AG10803 (cell line): ENCODE measurements at places on chromosomes 6 and 20.

- DNase-seq = no peak
Observed at GRCh38 chr6:3579652-3580175, 122.9 kb upstream of the SLC22A23 start.

- peak; percentile 54 for DNase-seq
Observed at GRCh38 chr20:35314816-35315631, 22.8 kb upstream of the FAM83C start.

DNA sequence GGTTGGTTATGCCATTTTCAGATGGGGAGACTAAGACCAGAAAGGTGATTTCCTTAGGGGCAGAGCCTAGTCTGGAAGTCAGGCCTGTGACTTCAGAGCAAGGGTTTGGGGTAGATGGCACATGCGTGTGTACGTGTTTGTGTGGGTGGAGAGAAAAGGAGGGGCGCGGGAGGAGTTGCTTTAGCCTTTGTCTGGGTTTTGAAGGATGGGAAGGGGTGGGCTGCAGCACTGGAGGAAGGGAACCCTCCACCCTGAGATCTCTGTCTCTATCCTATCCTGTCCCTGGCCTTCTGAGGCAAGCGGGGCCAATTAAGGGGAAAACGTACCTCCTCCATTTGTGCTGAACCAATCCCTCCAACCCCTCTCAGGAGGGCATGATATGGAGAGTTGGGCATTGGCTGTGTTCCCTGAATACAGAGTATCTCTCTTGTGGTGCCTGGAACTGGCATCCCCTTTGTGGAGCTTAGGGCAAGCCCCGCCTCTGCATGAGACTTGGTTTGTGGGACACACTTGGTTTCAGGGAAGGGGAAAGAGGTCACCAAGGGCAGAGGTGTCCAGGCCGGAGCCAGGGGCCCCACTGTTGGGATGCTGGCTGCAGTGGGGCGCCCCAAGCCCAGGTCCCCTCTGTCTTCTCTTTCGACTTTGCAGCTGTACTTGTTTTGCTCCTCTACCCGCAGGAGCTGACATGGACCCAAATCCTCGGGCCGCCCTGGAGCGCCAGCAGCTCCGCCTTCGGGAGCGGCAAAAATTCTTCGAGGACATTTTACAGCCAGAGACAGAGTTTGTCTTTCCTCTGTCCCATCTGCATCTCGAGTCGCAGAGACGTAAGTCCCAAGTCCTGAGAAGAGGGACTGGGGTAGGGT lies at the start of gene DBNDD2:
Gene DBNDD2 (plus strand): TSS at position 507 of the 863 bp plus-strand sequence. CDS start 179 bp downstream, at position 686.
- no peak for DNase-seq

DNA sequence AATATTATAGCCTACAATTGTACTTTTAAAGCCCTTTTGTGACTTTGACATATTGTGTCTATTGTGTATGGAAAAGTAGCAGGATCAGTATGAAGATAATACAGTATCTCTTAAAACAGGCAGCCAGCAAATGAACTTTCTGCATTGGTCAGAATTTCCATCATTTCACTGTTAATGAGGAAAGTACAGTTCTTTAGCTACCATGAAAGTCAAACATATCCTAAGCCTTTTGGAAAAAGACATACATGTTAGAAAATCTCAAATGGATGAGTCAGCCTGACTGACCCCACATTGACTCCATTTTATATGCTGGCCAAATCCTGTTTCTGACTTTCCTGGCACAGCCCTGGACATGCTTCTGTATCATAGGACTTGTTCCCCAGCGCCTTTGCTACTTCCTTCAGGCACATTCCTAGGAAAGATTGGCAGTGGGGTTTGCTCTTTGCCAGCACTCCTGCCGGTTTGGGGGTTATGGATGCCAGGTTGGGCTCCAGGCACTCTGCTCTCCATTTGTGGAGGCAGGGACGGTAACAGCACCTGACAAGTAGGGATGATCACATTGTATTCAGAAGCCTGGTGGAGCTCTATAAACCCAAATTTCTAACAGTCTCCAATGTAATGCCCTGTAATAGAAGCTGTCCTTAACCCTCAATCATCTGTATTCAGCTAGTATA lies 43.7 kb downstream of the TOP1 start:
- DNase-seq = peak; percentile 82

DNA sequence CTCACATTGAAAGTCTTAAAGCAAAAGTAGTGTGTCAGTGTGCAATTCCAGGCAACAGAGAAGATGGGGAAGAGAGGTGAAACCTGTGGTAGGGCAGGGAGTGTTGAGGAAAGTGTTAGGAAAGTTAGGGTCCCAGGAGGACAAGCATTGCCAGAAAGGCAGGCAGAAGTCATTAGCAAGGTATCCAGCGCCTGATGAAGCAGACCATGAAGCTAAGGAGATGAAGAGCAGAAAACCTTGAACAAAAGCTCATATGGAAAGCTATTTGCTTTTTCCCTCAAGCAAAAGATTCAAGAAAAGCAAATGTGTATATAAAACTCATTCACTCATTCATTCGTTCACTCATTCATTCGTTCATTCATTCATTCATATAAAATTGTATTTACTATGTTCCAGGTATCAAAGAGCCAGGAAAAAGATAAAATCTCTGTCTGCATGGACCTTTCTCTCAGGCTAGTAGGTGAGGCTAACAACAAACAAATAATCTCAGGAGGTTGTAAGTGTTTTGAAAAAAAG lies 96.5 kb downstream of the ELOVL5 start:
- DNase-seq = no peak

- no peak for DNase-seq
Observed at GRCh38 chr20:58313396-58313795, 3.9 kb downstream of the RAB22A start.

DNA sequence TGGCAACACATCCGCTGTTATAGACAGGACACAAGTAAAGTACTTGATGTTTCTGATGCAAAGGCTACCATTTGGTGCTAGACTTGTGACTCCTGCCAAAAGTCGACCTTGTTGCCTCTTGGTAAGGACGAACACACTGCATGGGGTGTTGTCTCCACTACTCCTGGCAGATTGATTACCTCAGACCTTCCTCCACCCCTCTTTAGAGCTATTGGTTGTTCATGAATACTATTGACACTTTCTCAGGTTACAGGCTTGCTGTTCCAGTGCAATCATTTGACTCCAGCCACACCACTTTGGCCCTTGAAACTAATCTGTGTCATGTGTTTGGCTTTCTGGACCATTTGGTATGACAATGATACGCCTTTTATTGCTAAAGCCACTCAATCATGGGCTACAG lies 62.3 kb downstream of the TRMT11 start:
- no peak for DNase-seq

DNA sequence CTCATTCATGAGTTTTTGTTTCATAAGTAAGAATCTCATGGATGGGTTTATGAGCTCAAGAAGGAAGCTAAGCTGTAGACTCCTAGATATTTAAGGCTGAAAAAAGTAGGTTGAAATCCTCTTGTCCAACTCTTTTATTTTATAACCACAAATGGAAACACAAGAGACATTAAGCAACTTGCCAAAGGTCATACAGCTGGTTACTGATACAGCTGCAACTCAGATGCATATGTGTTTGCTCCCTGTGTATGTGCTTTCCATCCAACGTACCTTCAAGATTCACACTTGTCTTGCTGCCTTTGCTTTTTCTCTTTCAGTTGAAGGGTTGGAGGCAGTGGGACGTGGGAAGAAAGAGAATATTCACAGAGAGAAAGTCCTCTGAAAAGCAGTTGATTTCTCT lies 153.5 kb upstream of the STMND1 start:
- no peak for DNase-seq

GRCh38 chr20:60255415-60255814 lies 297.2 kb downstream of the CDH26 start:
- no peak for DNase-seq

- DNase-seq = no peak
Observed at GRCh38 chr6:118589649-118590365, 41.7 kb downstream of the PLN start.

DNA sequence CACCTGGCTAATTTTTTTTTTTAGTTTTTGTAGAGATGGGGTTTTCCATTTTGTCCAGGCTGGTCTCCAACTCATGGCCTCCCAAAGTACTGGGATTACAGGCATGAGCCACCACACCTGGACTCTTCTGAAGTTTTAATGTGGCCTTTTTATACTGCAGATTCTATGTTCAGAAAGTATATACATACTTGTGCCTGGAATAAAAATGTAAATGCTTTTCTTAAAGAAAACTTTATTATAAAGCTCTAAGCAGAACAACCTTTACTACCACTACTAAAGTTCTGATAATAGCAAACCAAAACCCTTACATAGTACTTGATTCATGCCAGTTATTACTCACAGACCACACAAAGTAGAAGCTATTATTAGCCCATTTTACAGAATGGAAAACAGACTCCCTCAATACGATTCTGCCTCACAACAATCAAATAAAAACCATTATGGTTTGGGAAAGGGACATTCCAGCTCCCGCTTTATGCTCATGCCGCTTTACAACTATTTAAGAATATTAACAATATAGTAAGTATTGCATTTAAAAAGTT lies 5.3 kb downstream of the PHIP start:
- DNase-seq = no peak

- no peak for DNase-seq
Observed at GRCh38 chr6:17211101-17211500, 70.1 kb upstream of the RBM24 start.
